ENCODE measurements at places on chromosomes 13 and 19. TPM values are rescaled to one million over a fixed set of nuclear protein-coding genes. Genes with fewer than 3 reads are reported as not detected.

The HAUS8 gene
- 13.1 TPM for total RNA-seq

The PRODH2 gene
- total RNA-seq: 0.13 TPM

The IGFL2 gene
- 1.3 TPM for total RNA-seq

The CLEC17A gene
- not detected for total RNA-seq

The ILF3 gene
- total RNA-seq: 177 TPM

The RPL36 gene
- total RNA-seq: 694 TPM

The KLF1 gene
- total RNA-seq: 0.11 TPM

The ZNF253 gene
- total RNA-seq: not detected

All from A549 treated with dexamethasone at 1 μM for 4 hours (cell line).